Activated CD4-positive, alpha-beta T cell treated with anti-CD3 and anti-CD28 coated beads for 24 hours (primary cell): ENCODE measurements at places on chromosomes 13 and 19.

DNA sequence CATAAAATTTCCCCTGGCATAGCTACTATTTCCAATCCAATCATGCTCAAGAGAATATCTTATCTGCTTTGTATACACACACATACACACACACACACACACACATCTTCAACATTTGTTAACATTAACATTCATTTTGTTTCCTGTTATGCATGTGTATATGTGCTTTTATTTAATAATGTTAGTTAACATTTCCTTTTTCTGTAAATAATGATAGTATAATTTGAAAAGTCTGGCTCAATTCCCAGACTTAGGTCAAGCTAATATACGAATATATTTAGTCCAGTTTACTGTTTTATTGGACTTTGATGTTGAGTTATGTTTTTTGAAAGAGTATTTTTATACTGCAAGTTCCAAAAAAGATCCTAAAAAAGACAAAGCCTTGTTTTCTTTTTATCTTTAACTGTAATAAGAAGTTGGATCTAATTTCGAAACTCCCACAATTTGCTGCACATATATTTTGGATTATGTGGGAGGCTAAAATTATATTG, 1072.4 kb downstream of the EFNB2 start:
- no peak for DNase-seq

DNA sequence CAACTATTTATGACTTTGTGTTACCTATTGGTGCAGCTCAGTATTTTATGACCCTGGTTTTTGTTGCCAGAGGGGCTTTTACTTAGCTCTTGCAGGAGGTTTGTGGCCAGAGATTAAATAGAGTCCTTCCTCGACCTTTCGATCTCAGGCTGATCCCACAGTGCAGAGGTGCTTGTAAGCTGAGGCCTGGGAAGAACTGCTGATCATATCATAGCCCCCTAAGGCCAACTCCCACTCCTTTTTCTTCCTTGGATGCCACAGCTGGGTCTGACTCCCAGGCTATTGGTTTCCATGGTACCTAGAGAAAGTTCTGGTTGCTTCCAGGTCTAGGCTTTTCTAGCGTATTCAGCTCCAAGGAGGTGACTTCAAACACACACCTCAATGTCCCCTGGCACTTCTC, 324.9 kb downstream of the FOXO1 start:
- DNase-seq, result no peak

- no peak for DNase-seq
Observed at GRCh38 chr19:47613165-47614020, 4.5 kb downstream of the BICRA start.

DNA sequence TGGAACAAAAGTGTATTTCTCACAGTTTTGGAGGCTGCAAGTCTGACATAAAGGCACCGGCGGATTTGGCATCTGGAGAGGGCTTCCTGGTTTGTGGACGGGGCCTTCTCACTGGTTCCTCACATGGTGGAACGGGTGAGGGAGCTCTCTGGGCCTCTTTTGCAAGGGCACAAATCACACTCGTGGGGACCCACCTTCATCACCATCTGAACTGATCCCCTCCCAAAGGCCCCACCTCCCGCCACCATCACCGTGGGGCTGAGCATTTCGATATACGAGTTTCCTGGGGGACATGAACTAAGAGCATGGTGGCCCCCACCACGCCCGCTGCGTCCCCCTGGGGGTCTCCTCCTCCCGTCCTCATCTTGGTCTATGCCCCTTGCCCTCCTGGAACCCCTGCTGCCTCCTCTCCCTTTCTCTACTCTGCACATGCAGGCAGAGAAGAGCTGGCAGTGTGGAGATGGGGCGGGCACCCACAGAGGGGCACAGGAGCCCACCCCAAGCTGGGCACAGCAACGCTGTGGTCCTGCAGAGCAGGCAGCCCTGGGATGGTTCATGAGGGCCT, 20.8 kb upstream of the SPACA7 start:
- DNase-seq, result no peak

GRCh38 chr13:73228546-73228945, 169.7 kb downstream of the KLF5 start:
- no peak for DNase-seq

- no peak for DNase-seq
Observed at GRCh38 chr13:31896427-31896826, 135.1 kb upstream of the FRY start.
